Right ventricle myocardium superior (tissue), 1 donor: ENCODE measurements at places on chromosomes 4 and X. TPM values are rescaled to one million over a fixed set of nuclear protein-coding genes. Genes with fewer than 3 reads are reported as not detected.

DNA sequence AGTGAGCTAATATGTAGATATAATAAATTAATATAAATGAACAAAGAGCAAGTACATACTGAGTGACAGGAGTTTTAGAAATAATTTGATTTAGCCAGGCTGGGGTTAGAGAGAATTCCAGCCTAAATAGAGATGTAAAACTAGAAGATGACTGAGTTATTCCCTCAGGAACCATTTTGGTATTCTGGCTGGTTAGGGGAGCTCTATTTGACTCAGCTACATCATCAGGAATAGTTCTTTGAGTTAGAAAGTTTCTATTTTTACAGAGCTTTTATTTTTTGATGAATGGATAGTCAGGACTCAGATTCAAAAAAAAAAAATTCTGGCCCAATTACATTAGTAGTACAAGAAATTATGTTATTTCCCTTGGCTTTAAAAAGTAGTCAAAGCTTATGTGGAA, 180.4 kb upstream of the MID1 start:
- DNase-seq, result no peak

DNA sequence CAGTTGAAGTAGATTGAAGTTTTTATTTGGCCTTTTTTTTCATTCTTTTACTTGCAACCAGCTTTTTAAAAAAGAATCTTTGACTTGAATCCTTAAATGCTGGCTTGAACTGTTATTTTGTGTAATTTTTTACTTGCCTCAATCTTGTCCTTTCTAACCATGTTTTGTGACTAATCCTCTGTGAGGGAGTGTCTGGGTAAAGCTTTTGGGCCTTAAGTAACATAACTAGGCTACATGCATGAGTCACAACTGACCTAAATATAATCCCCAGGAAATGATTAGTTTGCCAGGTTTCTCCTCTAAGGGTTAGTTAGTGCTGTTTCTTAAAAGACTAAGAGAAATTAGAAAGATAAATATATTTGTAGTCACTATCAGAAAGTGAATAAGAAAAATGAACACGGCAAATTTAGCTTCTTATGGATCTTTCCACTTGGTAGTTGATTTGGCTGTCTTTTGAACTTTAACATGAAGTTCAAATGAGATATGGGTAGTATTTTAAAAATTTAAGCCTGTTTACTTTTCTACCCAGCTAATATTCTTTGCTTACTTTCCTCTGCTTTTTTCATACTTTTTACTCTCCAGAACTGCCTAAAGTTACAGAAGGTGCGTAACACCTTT, 13.0 kb downstream of the EXOC1 start:
- DNase-seq, result no peak

GRCh38 chrX:1341545-1342184, 5.1 kb downstream of the IL3RA start:
- DNase-seq, result peak; percentile 12

DNA sequence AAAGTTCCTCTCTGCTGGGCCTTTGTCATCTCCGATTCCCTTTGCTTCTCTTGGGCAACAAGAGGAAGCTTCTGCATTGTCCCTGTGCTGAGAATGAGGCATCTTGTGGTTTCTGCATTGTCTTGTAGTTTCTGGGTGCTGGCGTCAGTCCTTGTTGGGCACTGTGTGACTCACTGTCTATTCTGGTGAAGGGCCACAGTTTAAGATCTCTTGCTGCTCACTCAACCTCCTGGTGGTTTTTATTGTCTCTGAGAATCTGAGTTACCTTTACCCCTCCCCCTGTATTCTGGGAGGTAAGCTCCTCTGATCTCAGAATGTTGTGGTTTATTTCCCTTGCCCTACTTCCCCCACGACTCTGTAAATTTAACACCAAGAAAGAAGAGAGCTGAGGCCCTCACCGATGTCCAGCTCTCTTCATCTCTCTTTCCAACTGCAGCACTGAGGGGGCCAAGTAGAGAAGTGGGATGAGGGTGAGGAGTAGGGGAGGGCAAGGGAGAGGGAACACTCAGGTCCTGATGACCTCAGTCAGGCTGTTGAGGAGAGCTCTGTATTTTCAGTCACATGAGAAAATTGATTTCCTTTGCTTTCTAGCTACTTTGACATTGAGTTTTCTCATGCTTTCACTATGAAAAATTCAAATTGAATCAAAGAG, 441.6 kb upstream of the PITX2 start:
- DNase-seq, result no peak

DNA sequence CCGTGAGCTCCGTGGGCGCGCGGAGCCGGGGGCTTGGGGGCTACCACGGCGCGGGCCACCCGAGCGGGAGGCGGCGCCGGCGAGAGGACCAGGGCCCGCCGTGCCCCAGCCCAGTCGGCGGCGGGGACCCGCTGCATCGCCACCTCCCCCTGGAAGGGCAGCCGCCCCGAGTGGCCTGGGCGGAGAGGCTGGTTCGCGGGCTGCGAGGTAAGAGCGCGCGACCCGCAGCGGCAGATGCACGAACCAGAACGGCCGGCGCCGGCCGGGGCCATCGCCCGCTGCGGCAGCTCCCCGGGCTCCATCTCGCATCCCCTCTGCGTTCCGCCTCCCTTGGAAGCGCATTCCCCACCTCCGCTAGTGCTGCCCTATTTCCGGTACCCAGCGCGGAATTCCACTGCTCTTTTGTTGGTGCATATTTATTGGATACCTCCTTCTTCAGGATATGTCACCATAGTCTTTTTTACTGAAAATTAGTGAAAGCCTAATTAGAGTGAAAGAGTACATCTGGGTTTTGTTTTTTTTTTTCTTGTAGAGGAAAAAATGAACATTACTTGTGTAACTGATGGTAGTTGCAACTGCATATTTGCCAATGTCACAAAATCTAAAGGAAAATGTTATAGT, 797 bp downstream of the PKD2 start:
- DNase-seq, result peak; percentile 62

GRCh38 chrX:44062840-44063239, 89.7 kb upstream of the NDP start:
- no peak for DNase-seq

- no peak for DNase-seq
Measured at GRCh38 chrX:10854594-10854993, 234.2 kb upstream of the MID1 start.

GRCh38 chrX:123920105-123920785, 41.3 kb upstream of the STAG2 start:
- DNase-seq, result no peak

GRCh38 chrX:14936561-14936960, 63.3 kb downstream of the MOSPD2 start:
- no peak for DNase-seq

- no peak for DNase-seq
Measured at GRCh38 chr4:151940291-151940690, 179.5 kb upstream of the GATB start.

- no peak for DNase-seq
Measured at GRCh38 chr4:67160394-67160793, 384.9 kb downstream of the CENPC start.

GRCh38 chr4:173269280-173269679, 64.9 kb downstream of the HMGB2 start:
- no peak for DNase-seq

DNA sequence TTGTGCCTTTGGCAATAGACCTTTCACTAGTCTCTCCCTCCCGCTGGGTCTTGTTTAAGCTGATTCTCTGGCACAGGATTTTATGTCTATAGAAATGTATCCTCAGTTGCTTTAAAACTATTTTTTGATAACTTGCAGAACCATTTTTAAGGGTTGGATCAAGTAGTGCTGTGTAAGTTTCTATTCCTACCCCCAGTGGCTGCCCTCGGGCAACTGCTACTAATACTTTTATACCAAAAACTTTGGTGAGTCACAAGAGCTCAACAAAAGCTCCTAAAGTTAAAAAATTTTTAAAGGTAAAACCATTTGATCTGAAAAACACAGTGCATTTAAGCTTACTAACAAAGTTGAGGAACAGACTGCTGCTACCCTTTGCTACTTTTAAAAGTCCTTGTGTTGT, 1460.6 kb upstream of the PCDH7 start:
- DNase-seq, result no peak

GRCh38 chr4:34108391-34108790, 2135.9 kb downstream of the ARAP2 start:
- no peak for DNase-seq

Gene ADAMTS3
- total RNA-seq, result 0.27 TPM

Gene ABCG2
- total RNA-seq, result 0.75 TPM

Gene CLCN4
- total RNA-seq, result 30.9 TPM

Gene MAP7D3
- total RNA-seq, result 11.4 TPM

Gene VEGFC
- 5.4 TPM for total RNA-seq

Gene DRD5
- total RNA-seq, result not detected

Gene BEND4
- 0.05 TPM for total RNA-seq

Gene PNCK
- total RNA-seq, result 8.1 TPM

Gene CSN1S1
- not detected for total RNA-seq

Gene PCDH10
- 0.08 TPM for total RNA-seq

Gene TGIF2LX
- not detected for total RNA-seq

Gene UNC5C
- total RNA-seq, result 2.0 TPM
